ENCODE measurements at places on chromosomes 5 and 9.

- DNase-seq: no peak
These were observed 95.4 kb upstream of the ICE1 start for GRCh38 chr5:5327126-5327525.

DNA sequence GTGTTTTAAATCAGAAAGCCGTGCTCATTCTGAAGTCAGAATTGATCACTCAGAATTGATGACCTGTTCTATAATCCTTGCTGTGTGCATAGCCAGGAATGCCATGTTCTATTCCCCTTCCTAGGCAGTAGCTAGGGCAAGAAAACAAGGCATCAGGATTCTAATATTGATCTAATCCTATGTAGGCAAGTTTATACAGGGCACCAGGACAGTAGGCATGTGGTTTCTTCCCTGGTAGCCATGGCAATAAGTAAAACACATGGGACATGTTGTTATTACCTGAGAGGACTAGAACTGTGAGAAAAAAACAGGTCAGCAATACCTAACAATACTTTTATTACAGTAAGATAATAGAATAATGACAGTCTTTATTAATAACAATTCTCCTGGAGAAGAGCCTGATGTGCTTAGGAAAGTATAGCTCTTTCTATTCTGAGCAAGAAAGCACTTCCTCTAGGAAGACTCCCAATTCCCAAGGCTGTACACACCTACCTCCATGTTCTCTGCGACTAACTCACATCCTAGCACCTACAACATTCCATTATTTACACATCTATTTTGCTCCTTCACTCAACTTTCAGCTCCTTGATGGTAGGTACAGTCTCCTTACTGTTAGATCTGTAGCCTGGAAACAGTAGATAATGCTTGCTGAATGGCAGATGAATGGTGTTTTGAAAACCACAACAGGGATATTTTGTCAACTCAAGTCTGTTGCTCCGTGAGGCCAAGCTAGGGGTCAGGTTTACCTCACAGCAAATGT, 70.8 kb downstream of the STX17 start:
- DNase-seq: no peak

DNA sequence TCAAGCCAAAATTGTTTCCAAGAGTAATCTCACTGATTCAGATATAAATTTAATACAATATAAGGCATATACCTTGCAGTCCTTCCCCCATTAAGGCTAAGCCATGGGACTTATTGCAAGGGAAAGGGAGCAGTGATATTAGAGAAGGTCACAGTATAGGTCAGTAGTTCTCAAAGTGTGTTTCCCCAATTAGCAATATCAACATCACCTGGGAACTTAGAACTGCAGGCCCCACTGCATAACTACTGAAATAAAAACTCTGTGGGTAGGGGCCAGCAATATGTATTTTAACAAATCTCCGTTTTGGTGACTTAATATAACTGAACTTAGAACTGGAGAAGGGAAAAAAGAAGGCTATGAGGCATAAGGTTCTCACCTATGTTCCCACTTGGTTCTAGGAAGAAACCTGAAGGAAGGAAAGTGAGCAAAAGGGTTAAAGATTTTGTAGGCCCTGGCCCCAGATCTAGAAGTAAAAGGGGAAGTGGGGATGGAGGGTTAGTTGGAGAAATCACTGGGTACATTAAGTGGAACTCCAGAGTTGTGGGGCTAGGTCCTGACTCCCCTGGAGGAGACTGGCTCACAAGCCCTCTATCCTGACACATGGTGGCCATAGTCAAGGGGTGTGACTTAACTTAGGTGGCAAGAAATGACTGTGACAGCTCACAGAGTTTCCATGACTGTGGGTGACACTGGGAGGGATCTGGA, 40.7 kb downstream of the WDR36 start:
- no peak for DNase-seq

GRCh38 chr5:116076496-116076895, 8.3 kb upstream of the COMMD10 start:
- no peak for DNase-seq

- no peak for DNase-seq
These were observed 497.5 kb upstream of the RGMB start for GRCh38 chr5:98275980-98276379.

Data from fibroblast of skin of right biceps (primary cell).